Foreskin keratinocyte (primary cell): ENCODE measurements at places on chromosomes 3 and 15. TPM values are rescaled to one million over a fixed set of nuclear protein-coding genes. Genes with fewer than 3 reads are reported as not detected.

- no peak for DNase-seq
Observed at GRCh38 chr3:120838441-120839091, 69.4 kb upstream of the STXBP5L start.

EXD1 gene
- polyA plus RNA-seq, result 0.02 TPM in 1 of 2 replicates, not detected in the other

C3orf85 gene
- polyA plus RNA-seq, result not detected in 2 replicates

STAC gene
- 0.76 and 1.3 TPM in 2 replicates for polyA plus RNA-seq
